ENCODE measurements at places on chromosomes 12 and 14.

DNA sequence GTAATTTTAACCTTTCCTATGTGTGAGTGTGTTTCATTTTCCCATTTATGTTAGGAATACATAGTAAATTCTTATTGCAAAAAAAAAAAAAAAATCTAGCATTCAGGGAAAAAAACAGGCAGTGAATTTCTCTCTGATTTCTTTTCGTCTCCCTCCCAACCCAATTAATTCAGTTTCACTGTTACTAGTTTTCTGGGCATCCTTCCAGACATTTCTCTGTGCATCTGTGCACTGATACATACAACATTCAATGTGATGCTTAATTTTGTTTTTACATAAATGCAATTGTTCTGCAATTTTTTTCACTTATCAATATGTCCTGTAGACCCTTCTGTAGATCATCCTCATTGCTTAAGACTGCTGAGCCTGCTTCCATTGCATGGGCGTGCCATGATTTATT lies 694.3 kb upstream of the TBX3 start:
- DNase-seq: no peak

GRCh38 chr12:79053394-79053793 lies 188.8 kb downstream of the SYT1 start:
- no peak for DNase-seq

DNA sequence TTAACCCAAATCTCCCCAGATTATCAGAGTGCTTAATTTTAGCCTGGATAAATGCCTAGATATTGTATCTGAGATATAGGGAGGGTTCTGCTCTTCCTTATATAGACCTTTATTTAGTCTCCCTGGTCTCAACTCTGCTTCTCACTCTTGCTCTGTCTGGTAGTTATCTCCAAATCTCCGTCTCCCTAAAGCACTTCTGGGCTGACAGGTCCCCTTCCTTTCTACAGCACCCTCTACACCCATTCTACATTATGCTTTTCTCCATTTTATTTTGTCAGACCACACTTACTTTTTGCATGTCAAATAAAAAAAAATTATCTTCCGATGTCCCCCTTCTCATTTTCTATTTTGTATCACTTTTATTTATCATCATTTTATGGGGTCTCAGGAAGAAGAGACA lies 2.0 kb upstream of the ERC1 start:
- DNase-seq: no peak

- no peak for DNase-seq
Observed at GRCh38 chr14:103288076-103288766, 45.8 kb upstream of the EIF5 start.

- DNase-seq: no peak
Observed at GRCh38 chr14:59013672-59014298, 174.7 kb upstream of the DAAM1 start.

DNA sequence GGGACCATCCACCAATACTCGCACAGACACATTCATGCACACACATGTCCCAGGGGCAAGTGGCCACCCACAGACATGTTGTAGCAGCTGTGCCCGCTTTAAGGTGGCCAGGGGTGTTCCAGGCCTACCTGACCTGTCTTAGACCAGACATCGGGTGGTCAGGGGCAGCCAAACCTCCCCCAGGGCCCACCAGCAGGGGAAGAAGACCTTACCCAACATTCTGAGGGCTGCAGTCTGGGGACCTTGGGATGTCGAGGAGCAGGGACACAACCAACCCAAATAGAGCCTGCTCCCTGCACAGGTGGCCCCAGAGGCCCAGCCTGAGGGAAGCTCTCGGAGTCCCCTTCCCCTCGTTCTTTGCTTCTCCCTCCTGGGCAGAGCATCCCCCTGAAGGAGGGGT lies 1.7 kb upstream of the TMEM119 start:
- no peak for DNase-seq

GRCh38 chr14:33110737-33111443 lies 172.2 kb downstream of the NPAS3 start:
- DNase-seq: no peak
